Lower lobe of right lung (tissue), 2 donors: ENCODE measurements at places on chromosomes 4 and X. TPM values are rescaled to one million over a fixed set of nuclear protein-coding genes. Genes with fewer than 3 reads are reported as not detected.

DNA sequence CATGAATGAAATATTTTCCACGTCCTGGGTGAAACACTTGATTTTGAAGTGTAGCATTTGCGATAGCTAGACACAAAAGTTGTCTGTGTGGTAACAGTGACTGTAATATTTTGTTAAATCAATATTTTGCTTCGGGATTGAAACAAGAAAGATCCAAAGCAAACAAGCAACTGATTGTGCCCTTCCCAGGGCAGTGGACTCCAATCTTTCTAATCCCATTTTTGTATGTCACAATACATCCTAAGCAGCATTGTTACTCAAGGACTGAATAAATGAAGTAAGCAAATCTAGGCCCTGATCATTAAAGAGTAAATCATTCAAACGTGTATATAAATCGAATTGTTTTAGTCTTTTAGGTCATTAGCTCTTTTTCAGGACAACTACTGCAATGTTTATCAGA is 2.8 kb downstream of the ITM2A start:
- H3K27ac ChIP-seq, result no peak overlapping the region
- no peaks in the 10 kb centered on the region for H3K4me1 ChIP-seq
- H3K4me3 ChIP-seq, result no peak overlapping the region
- no peak for DNase-seq
- no peaks in the 10 kb centered on the region for H3K36me3 ChIP-seq

DNA sequence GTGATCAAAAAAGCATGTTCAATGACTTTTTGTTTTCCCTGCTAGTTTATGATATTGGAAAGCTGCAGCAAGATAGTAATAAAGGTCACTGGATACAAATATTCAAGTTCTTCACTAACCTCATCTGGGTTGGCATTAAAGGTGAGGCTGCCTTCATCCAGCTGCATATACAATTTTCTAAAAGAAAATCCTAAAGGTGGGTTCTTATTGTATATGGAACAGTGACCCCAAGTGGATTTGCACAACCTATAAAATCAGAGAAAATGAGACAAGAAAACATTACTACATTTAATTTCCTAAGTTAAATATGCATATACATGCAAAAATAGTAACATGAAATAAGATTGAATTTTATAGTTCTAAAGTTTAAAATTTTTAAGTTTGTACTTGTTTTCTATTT is 23.9 kb downstream of the FBXO8 start:
- no peak overlapping the region for H3K4me3 ChIP-seq
- no peak for DNase-seq
- peaks cover 16% of the 10 kb centered on the region for H3K4me1 ChIP-seq
- H3K36me3 ChIP-seq, result peaks cover 12% of the 10 kb centered on the region
- H3K27ac ChIP-seq, result no peak overlapping the region

ADGRA3 gene
- total RNA-seq, result 15.8 TPM

DNA sequence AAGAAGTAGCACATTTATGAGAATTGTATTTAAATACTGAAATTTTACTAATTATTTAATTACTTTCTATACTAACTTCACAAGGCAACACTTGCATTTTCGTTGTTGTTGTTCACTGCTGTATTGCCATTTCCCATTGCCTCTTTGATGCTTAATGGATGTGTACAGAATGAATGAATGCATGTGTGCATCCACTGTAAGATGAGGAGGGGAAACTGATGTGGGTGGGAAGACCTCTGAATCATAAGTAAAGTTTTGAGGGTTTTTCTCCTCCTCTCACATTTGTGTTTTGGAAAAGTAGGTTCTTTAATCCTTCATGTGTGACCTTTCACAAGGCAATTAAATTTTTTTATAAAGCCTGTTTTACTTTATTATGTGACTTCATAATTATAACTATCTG is 46.8 kb downstream of the PDLIM5 start:
- no peaks in the 10 kb centered on the region for H3K27me3 ChIP-seq
- no peak for DNase-seq
- no peaks in the 10 kb centered on the region for H3K36me3 ChIP-seq
- H3K27ac ChIP-seq, result no peak overlapping the region
- no peaks in the 10 kb centered on the region for H3K4me1 ChIP-seq
- H3K4me3 ChIP-seq, result no peak overlapping the region

DNA sequence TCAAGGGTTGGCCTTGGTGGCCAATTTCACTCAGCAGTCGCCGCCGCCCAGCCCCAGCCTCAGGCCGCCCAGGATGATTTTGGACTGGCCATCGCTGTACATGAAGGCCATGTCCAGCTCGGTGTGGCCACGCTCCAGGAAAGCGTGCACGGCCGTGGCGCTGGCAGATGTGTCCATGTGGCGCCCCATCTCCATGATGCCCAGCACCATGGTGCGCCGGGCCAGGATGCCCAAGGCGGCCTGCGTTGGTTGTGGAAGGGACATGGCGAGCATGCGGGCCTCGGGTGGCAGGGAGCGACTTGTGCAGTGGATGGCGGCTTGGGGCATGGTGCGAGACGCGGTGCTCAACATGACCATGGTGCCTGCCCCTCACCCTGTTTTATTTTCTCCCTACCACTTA is 55.4 kb downstream of the ZCCHC12 start:
- no peaks in the 10 kb centered on the region for H3K36me3 ChIP-seq
- H3K4me1 ChIP-seq, result no peaks in the 10 kb centered on the region
- no peak for DNase-seq
- H3K27ac ChIP-seq, result no peak overlapping the region
